ENCODE measurements at places on chromosomes 6 and 20.

DNA sequence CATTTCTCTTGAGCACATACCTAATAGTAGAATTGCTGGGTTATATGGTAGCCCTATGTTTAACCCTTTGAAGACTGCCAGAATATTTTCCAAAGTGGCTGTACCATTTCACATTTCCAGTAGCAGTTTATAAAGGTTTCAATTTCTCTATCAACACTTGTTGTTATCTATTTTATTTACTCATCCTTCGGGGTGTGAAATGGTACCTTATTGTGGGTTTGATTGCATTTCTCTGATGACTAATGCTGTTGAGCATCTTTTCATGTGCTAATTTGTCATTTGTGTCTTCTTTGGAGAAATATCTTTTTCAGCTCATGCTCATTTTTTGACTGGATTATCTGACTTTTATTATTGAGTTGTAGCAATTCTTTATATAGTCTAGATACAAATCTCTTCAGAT, 5.4 kb downstream of the ENPP4 start:
- no peak for DNase-seq

DNA sequence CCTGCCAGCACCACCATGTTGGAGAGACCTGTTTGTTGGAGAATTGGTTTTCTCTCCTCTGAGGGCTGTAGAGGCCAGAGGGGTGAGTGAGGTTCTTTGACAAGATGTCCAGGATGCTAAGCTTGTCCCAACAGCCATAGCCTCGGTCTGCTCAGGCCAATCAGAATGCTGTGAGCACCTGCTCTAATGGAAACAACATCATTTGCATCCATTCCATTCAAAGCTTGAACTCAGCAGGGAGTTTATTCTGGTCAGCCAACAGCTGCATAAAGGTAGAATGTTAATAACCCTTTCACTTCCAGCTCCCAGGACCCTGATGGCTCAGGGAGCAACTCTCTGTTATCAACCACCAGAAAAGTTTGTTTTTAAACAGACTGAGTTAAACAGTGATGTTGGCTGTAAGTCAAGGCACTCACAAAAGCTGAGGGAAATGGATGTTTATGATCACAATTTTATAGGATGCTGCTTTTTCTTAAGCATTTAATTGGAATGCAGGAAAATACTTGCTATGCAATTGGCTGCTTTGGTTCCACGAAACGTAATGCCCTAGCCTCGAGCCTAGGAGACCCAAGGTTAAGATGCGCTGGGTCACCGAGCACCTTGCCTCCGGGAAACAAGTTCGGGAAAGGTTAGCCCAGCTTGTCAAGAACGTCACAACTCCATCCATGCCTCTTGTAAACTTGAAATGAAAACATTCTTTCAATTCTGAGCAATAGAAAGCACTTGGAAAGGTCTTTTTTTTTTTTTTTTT, 155.2 kb downstream of the NFATC2 start:
- no peak for DNase-seq

GRCh38 chr20:63939061-63939935, 16.9 kb downstream of the UCKL1 start:
- DNase-seq: peak; percentile 17

- no peak for DNase-seq
Observed at GRCh38 chr6:72133324-72133723, 247.0 kb downstream of the RIMS1 start.

DNA sequence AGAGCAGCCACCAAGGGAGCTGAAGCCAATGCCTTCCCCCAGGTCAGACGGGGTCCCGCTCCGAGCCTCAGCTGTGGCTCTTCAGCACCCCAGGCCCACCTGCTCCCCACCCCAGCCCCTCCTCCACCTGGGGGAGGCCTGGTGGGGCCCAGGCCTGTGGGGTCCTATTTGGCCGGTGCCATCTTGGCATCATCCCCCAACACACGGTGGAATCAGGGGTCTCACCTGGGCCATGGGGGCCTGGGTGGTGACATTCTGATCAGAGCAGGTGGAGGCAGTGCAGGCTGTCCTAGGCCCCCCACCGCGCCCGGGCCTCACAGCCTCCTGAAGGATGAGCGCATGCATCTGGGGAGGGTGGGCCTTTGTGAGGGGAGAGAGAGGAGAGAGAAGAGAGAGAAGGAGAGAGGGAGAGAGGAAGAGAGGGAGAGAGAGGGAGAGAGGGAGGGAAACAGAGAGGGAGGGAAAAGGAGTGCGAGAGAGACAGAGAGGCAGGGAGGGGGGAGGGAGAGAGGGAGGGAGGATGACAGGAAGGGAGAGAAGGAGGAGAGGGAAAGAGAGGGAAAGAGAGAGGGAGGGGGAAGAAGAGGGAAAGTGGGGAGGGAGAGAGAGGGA, 23.9 kb upstream of the RBBP8NL start:
- no peak for DNase-seq

DNA sequence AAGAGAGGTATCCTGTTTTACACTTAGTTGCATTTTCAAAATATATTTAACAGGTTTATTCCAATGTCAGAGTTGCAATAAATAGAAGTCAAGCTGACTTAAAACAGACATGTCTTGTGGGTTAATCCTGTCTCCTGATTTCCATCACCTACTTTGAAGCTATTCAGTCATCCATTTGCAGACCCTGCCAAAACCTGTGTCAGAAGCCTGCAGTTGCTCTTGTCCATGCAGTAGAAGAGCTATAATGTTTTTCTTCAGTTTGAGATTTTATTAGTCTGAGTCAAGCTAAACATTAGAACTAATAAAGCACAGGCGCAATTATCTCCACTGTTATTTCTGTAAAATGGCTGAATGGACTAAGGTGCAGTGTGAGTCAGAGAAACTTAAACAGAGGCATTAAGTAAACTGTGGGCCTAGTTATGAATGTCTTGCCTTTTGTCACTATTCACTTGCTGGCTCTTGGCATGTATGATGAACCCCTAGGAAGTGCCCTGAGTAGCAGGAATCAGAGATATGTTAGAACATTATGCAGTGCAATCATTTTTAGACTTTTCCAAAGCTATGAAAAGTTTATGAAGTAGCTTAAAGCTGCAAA, 11.0 kb upstream of the HDGFL1 start:
- DNase-seq: no peak

DNA sequence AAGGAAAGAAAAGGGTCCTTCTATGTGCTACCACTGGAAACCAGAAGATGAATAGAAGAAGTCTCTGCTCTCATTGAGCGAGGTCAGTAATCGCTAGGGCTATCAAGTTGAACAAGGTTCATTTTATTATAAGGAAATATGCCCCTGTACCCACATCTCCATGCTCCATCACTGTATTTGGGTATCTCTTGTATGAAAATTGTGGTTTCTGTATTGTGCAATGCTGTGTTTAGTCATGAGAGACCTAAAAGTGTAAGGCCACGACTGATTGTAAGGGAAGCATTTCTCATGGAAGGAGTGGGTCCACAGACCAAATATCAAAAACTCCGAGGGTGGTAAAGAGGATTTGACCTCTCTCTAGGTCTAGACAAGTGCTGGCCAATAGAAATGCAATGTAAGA, 3.6 kb upstream of the HS3ST5 start:
- DNase-seq: no peak

DNA sequence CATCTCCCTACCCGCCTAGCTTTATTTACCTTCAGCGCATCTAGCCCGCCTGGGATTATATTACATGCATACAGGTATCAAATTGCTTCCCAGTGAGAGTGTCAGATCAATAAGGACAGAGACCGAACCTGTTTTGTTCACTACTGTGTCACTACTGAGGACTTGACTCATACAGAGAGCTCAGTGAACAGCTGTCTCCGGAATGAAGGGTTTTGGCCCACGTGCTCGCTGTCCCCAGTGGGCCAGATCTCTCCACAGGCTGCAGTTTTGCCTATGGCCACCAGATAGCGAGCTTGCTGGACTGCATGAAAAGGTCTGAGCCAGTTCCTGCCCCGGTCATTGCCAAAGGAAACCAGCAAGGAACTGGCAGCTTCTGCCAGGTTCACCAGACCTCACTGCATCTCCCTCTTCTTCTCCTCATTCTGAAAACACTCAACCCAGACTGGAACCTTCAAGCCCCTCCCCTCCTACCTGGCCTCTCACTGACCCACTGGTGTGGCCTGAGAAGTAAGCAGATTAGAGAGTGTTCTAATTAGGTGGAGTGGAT, 150.8 kb downstream of the ZMYND8 start:
- DNase-seq: peak; percentile 14

DNA sequence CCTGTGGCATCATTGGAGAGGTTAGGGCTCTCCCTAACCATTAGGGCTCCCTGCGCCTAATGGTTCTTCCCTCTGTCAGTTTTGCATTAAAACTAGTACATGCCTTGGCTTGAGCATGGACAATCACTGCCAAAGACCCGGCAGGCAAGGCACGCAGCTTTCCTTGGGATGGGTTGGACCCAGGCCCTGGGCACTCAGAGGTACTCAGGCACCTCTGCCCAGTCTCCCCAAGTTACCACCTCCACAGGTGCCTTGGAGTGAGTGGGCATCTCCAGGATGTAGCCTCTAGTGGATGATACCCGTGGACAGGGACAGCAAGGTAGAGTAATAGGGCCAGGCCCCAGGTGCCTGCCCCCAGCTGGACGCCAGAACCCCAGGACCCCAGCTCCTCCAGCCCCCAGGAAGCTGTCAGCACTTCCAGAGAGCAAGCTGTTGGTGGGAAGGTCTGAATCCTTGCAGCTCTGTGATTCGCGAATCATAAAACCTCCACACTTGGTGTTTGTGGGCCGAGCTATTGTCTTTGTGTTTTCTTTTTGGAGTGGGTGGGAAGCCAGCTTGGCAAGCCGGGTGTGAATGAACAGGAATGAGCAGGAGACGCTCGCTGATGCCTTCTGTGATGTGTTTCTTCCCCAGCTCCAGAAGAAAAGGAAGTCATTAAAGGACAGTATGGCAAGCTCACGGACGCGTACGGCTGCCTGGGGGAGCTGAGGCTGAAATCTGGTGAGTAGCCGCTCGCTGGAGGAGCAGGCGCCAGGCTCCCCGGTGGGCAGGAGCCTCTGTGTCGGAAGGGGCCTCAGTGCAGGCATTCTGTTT, 35.1 kb downstream of the SYNJ2 start:
- no peak for DNase-seq

DNA sequence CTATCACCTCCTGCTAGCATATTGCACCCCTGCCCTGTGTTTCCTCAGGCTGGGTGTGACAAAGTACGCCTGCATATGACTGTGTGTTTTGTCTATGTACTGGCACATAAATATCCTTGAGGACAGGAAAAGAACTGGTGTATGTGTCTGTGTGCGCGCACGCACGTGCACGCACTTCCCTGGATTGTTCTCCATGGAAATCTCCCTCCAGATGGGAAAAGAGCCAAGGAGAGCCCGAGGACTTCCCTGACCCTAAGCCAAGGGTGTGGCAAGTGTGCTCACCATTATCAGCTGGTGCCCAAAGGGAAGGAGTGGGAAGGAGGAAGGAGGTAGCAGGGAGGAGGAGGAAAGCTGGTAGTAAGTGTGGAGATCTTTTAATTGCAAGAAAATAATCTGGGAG, 117.6 kb downstream of the HIVEP2 start:
- no peak for DNase-seq

GRCh38 chr20:24100370-24101011, 111.9 kb upstream of the GGTLC1 start:
- peak; percentile 66 for DNase-seq

- no peak for DNase-seq
Observed at GRCh38 chr6:136408204-136408603, 118.6 kb upstream of the BCLAF1 start.

GRCh38 chr20:6026051-6026450, 27.8 kb downstream of the LRRN4 start:
- no peak for DNase-seq

DNA sequence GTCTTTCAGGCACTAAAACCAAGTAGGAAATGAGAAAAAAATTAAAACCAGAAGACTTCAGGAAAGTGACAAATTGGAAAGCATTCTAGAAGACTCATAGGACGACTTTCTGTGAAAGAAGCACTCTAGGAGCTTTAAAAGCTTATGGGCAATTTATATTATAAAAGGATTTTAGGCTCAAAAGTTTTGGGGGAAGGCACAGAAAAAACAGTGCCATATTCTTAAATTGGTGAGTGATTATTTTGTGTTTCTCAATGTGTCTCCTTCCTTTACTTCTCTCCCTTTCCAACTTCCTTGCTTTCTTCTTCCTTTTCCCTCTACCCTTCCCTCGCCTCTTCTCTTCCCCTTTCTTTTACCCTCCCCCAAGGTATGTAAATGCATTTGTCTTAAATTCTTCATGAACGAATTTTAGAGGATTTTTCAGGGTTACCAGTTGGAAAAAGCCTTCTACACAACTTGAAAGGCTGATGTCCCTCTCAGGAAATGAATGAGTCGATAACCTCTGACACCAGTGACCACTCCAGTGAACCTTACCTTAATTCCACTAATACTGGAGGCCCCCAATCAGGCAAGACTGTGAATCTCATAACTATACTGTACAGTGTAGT, 2.6 kb upstream of the LIN28B start:
- no peak for DNase-seq

DNA sequence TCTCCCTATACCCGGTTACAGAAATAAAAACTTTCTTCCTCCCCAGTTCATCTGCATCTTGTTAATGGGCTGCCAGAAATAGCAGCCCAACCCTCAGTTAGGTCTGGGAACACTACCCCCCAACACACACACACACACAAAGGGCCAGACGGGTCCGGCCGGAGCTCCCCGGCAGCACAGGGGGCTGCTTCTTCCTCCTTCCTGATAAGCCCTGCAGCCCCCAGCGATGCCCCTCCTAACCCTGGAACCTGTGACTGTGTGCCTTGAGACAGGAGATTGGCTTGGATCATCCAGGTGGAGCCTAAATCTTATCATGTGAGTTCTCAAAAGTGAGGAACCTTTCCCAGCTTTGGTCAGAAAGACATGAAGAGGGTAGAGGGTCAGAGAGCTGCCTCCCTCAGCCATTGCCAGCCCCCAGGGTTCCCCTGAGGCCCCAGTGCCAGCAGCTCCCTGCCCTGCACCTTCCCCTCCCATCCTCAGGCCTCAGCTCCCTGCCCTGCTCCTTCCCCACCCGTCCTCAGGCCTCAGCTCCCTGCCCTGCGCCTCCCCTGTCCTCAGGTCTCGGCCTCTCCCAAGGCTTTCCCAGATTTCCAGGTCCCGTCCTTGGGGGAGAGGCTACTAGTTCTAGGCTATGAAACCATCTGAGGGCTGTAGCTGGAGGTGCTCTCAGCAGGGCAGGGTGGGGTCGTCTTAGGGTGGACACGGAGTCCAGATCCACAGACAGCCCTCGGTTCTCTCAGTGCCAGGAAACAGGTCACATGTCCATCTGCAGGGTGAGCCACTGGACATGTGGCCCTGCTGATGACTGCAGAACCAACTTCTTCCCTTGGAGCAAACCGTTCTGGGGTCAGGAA, 34.5 kb upstream of the CST7 start:
- DNase-seq: no peak

DNA sequence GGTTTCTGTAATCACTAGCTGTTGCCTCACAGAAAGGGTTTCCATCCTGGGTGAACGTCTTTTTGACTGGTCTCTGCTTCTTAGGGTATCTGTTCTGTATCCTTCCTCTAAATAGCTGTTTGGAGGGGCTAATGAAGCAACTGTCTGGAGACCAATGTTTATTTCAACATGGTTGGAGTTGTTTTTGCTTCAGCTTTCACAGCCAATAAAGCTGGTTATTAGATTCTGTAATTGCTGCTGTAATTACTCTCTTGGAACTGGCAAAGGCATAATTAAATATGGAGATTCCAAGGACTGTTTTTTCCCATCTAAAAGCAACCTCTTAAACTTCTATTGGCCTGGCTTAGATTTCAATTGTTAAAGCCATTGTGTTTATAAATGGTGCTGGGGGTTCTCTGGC, 31.9 kb downstream of the CHMP4B start:
- no peak for DNase-seq
